ENCODE measurements at places on chromosomes 13 and 19.

DNA sequence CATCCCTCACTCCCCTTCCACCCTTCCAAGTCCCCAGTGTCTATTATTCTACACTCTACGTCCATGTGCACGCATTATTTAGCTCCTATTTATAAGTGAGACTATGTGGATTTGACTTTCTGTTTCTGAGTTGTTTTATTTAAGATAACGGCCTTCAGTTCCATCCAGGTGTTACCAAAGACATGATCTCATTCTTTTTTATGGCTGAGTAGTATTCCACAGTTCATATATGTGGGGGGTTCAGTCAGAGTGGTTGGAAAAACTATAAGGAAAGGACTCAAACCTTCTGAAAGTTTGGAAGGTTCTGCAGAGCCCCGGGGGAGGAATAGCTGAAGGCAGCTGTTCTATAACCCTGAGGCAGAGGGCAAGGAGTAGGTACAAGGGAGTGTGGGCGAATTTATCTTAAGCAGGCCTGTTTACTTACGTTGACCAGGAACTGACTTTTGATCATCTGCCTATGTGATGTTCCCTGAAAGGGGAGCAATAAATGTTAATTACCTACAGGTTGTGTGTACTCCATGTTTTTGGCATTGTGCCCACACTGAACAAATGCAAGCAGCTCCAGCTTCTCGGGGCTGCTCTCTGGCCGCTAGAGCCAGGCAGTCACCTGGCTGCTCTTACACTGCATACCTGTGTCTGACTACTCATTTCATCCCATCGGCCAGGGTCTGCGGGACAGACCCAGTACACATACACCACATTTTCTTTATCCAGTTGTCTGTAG lies 13.5 kb upstream of the ADGRE1 start:
- no peak for DNase-seq

- no peak for DNase-seq
Observed at GRCh38 chr13:46544208-46544607, 8.8 kb upstream of the LRCH1 start.

- DNase-seq = peak; percentile 29
Observed at GRCh38 chr19:3849092-3849491, 19.7 kb downstream of the ZFR2 start.

DNA sequence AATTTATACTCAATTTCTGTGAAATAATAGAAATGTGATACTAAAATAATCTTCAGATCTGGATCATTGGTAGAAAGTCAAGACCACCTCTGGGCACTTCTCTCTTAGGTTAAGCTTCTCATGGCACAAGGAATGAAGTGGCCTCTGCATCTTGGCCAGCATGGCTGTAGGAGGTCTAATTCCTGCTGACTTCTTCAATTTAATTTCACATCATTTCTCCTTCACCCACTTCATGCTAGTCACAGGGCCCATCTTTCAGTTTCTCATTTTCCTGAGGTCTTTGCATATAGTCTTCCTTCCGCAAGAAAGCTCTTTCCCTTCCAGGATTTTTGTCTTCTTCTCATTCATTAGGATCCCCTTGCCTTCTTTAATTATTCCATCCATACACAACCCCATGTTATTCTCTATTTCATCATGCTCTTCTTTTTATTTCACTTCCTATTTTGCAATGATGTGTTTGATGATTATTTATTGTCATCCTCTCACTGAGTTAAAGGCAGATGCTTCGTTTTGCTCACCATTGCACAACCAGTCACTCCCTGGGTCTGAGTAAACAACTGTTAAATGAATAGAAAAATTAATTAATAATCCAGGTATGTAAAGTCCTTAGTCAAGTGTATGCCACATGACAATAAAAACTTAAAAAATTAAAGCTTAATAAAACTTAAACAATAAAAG lies 397.4 kb downstream of the SPRY2 start:
- DNase-seq = no peak

DNA sequence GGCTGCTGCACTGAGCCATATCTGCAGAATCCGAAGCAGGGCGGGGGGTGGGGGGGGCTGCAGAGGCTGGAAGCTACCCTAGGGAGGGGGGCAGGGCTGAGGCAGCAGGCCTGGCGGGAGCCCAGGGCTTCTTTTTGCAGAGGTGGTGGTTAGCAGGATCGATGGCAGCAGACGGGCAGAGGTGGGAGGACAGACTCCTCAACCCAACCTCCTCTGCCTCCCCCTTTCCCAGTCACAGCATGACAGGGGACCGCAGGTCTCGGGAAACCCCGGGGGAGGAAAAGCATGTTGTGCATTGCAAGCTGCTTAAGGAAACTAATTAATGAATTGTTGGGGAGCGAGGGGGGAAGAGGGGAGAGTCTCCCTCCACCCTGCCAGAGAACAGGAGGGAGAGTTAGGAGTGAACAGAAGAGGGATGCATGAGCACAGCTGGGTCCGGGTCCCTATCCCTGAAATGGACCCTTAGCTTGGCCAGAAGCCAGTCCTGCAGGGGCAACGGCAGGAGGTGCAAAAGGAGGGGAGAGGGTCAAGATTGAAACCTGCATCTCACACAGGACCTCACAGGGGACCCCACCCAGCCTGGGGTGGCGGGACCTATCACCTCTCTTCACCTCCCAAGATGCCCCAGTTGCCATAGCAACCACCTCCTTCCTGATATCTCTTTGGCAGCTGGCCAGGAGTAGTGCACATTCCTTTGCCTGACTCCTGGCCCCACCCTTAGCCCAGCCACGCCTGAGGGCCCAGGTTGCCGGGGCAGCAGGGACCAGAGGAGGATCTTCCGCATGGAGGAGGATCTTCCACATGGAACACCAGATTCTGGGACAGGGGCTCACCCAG lies 1.8 kb downstream of the FXYD7 start:
- no peak for DNase-seq

GRCh38 chr13:44160591-44161191 lies 212.9 kb upstream of the SERP2 start:
- DNase-seq = no peak

DNA sequence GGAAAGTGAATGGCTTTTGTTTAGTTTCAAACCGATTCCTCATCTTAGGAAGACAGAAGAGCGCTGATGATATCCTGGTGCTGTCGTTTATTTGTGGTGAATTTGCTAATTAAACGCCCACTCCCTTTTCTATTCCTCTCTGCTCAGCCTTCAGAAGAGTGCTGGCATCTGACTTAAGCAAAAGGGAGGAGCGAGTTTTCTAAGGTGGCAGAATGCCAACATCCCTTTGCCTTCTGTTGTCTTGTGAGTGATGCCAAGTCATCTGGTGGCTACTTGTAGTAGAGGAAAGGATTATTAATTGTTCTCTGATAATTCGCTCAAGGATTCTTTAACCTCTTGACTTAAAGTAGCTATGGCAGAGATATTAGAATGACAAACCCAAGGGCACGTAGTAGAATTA lies 68.1 kb downstream of the ERCC5 start:
- no peak for DNase-seq

Data from stimulated activated CD4-positive, alpha-beta T cell treated with anti-CD3 and anti-CD28 coated beads, Interleukin-12 subunit alpha, Interleukin-12 subunit beta, amount 100 ng/mL, for 48 hours (primary cell).